GOT3 (cell line): ENCODE measurements at places on chromosomes 3 and 15.

DNA sequence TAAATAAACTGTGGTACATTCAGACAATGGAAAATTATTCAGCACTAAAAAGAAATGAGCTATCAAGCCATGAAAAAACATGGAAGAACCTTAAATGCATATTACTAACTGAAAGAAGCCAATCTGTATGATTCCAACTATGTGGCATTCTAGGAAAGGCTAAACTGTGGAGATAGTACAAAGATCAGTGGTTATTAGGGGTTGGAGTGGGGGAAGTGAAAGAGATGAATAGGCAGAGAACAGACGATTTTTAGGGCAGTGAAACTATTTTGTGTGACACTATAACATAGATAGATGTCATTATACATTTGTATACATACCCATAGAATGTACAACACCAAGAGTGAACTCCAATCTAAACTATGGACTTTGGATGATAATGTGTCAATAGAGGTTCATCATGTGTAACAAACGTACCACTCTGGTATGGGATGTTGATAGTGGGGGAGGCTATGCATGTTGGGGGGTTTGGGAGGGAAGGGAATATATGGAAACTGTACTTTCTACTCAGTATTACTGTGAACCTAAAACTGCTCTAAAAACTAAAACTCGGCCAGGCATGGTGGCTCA is 29.0 kb downstream of the RAB27A start:
- DNase-seq, result no peak

DNA sequence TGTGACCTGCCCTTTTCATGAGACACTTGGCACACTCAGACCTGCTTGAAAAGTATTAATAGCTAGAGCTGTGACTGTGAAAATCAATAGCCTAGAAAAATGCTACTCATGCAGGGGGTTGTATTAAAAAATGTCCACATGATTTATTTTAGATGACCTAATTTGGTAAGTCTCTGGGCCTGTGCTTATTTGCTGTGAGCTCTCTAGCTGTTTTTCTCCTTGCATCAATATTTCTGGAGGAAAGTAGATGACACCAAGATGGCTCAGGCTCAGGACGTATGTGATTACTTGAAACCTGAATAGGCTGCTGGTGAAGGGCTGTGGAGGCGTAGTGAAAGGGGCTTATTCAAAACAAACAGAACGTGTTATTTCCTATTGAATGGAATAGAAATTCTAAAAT is 29.5 kb downstream of the KCNAB1 start:
- DNase-seq, result no peak

DNA sequence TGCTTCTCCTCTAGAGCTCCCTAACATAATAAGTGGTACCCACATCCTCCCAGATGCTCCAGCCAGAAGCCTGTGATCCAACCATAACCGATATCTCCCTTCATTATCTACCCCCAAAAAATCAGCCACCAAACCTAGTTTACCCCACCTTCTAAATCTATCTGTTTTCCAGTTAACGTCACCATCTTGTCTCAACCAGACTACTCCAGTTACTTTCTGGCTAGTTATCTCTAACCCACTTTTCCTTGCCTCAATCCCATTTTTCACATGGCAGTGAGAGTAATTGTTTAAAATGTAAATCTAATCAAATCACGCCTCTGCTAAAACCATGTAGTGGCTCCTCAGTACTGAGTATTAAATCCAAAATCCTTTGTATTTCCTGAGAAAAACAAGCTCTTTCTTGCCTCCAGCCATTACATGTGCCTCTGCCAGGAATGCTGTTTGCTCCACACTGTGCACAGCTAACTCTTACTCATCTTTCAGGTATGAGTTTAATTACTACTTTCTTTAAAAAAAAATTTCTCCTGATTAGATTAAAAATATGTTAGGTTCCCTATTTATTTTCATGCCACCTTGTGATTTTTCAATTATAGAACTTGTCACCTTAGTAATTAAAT is 15.4 kb downstream of the CCDC54 start:
- no peak for DNase-seq

DNA sequence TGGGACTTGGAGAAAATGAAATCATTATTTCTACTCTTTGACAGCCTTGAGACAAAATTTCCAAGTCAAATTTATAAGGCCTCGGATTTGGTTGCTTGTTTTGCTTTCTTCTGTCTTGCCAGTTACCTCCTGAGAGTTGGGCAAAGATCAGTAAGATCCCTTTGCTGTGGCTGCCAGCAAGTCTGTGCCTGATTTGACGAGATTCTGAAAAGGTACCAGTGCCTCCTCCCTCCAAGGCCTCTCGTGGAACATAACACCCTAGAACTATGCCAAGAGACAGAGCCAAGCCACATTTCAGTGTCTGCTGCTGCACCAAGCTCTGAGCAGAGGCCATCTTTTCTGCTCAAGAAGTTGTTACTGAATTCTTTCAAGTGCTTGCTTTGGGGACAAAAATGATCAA is 61.0 kb downstream of the GTPBP8 start:
- no peak for DNase-seq
